Stimulated activated CD4-positive, alpha-beta T cell treated with anti-CD3 and anti-CD28 coated beads, Interleukin-4, amount 100 ng/mL, for 4 hours (primary cell): ENCODE measurements at places on chromosomes 6 and 20.

GRCh38 chr20:5376228-5376627, 59.5 kb upstream of the PROKR2 start:
- no peak for DNase-seq

DNA sequence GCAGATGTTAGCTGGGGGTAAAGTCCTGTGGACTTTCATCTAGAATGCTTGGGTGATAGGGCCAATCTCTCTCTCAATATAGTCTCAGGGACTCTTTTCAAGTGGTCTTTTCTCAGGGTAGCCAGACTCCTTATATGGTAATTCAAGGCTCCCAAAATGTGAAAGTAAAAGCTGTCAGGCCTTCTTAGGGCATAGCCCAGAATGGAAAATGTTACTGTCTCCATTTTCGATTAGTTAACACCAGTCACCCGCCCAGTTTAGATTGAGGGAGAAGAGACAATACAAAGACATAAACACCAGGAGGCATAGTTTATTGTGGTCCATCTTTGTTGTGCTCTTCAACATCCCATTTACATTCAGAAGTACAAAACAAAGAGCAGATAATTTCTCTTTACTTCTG, 295.8 kb downstream of the EPHA7 start:
- no peak for DNase-seq

DNA sequence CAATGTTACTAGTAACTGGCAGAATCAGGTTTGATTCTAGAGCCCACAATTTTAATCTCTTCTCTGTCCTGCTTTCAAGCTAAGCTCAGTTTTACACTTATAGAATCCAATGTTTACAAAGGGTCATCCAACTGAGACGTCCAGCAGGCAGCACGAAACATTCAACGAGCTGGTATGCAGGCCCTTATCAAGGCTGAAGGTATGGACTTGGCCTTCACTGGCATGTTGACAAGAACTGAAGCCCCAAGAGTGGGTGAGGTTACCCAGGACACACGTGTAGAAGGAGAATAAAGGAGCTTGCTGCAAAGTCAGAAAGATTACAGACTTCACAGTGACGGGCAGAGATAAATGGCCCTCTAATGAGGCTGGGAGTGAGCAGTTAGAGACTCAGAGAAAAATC, 187.4 kb downstream of the KIF16B start:
- DNase-seq, result no peak

DNA sequence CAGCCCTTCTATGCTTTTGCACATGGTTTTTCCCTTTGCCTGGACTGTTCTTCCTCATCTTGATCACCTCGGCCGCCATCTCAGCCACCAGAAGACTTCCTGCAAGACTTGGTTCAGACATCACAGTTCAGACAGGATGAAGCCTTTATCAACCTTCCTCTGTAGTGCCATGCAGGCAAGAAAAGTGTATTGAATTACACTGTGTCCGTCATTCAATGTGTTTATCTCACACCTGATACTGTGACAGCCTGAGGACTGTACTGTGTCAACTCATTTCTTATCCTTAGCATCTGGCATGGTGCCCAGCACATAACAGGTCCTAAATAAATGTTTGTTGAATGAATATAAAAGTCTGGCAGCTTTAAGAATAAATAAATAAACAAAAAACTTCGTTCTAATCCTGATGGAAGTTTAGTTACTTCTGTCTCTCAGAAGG, 133.3 kb upstream of the MAN1A1 start:
- no peak for DNase-seq

DNA sequence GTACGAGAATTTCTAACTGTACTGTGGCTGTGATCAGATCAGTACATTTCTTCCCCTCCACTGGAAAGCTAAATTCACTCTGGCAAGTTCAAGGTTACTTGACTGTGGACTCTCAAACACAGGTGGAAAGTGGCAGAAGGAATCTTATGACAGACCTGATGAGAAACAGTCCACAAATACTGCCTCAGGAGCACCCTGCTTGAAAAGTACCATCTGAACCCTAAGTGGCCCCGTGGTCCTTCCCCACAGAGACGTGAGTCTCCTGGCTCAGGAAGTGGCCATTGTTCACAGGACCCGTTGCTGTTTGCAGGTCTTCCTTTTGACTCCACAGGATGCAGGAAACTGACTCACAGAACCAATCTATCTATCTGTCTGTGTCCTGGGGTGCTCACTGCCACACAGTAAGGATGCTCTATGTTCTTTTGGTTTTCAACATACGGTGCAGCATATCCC, 47.5 kb upstream of the NHSL1 start:
- no peak for DNase-seq

- DNase-seq, result no peak
Measured at GRCh38 chr6:140661691-140662090, 1287.2 kb upstream of the CITED2 start.

DNA sequence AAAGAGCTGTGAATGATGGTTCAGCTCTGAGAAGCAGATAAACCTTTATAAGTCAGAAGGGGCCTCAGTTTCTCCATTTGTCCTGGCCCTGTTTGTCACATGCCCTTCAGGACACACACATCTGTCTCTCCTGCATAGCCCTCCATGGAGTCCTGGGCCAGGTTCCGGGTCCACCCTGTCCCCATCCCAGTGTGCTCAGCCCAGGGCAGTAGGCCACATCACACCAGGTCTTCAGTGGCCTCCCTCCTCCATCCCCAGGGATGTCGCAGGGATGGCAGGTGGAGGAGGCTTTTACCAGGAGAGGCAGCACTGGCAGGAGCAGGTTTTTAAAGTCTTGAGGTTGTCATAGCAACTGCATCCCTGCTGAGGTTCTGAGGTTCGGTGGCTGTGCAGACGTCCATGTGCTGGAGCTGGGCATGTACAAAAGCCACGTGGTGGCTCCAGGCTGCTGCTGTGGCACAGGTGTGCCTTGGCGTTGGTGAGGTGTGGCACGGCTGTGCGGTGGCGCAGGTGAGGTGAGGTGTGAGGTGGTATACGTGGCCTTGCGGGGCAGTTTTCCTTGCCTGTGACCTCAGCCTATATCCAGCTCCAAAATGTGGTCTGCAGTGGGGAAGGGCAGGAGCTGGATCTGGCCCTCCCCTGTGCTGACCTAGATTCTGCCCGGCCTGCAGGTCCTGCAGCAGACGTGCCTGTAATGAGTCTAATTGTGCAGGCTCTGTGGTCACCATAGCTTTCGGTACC, 8.0 kb upstream of the NPBWR2 start:
- no peak for DNase-seq

- no peak for DNase-seq
Measured at GRCh38 chr6:132202574-132202973, 198.7 kb downstream of the MOXD1 start.

- DNase-seq, result no peak
Measured at GRCh38 chr6:130105996-130106704, 87.8 kb downstream of the L3MBTL3 start.

- no peak for DNase-seq
Measured at GRCh38 chr6:158278004-158278403, 34.3 kb upstream of the TULP4 start.

- DNase-seq, result no peak
Measured at GRCh38 chr6:684831-685636, 7.9 kb downstream of the EXOC2 start.

GRCh38 chr6:110517601-110518281, 41.3 kb upstream of the SLC22A16 start:
- no peak for DNase-seq

DNA sequence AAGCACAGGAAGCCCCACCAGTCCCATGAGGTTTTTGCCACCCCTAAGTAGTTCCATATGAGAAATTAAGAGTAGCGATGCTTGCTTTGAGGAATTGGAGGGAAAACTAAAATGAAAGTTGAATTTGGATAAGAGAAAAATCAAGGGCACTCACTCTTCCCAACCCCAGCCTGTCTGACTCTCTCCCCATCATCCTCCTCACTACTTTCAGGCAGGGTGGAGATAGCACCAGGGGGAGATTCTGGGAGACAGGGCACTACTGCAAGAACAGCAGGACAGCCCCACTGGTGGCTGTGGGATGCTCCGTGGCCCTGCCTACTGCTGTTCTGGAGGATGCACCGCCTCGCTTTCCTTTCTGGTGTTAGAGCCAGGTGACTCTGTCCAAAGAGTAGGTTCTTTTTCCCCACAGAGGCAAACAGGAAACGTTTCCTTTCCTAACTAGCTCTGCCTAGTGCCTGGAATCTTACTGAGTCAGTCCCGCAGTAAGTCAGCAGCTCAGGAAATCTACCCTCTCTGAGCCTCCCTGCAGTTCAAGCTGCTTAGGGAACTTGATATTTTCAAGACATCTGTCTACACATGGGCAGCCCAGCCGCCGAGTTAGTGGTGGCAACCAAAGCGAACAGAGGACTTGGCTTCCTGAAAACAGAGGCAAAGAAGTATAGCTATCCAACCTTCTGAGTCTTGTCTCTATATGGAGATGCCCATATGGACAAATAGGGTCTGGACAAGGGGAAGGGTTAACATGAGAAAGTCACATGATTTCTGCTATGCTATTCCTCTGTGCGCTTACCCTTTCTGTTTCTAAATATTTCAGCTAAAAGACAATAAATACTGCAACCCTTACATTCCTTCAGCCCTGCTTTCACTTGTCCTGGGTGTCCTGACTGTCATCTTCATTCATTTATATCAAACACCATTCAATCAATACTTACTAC, 11.4 kb downstream of the HLA-E start:
- DNase-seq, result no peak

- no peak for DNase-seq
Measured at GRCh38 chr6:82987951-82988350, 77.7 kb downstream of the UBE3D start.

DNA sequence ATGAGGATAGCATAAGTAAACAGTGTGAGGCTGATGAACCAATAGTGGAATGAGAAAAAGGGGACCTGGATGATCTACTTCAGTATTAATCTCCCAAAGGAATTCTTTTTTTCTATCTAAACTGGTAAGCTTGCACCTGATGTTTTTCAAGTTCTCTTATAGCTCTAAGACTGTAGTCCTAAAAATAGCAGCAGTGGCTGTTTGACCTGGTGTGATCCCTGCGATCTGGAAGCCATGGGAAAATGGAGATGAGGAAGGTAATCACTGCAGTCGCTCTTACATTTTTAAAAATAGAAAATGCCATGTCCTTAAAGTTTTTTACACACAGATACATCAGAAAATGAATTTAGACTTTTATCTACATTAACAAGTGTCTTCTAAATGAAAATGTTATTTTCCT, 926.4 kb upstream of the SLC35B3 start:
- no peak for DNase-seq

- no peak for DNase-seq
Measured at GRCh38 chr20:3935956-3936340, 46.8 kb downstream of the PANK2 start.

DNA sequence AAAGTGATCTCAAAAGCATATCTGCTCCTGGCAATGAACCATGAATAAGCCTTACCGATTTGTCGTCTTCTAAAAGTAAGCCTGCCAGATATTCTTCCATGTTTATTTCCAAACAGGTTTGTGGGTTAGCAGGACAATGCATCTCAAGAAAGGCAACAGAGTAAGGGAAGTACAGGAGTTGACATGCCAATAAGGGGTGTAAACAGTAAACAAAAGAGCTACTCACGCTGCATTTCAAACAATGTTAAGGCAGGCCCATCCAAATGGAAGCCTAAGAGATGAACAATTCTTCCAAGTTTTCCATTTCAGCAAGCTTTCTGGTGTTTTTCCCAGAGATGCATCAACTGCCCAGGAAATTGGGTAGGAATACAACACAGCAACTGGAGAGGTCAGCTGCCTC, 27.8 kb upstream of the CRIP3 start:
- no peak for DNase-seq

DNA sequence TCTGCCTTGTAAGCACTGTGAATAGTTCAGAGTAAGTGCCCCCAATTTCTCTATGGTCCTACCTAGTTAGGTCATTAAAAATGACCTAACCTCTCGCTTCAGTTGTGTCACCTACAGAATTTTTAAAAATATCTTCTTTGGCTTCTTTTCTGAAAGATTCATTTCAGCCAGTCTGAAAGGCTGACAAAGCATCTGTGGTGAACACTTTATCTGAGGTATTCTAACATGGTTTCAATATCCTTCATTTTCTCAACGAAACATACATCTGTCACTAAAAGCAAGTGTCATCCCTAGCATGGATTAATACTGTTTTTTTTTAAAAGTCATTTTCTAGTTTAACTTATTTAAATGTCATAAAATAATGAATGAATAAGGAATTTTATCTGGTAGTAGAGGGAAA, 5.1 kb downstream of the DPM1 start:
- DNase-seq, result no peak

DNA sequence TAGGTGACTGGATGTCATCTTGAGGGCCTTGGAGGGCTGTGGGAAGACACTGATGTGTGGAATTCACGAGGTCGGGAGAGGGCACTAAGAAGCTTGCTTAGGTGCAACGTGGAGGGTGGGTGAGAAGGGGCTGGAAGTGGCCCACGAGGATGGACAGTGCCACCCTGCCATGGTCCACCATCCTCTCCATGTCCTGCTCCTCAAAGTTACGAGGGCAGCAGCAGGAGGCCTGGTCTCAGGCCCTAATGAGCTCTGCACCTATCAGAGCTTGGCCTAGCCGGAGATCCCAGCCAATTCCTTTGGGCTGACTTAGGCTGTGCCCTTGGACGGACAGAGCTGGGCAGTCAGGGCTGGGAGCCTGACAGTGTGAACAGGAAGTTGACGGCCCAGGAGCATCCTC, 27.8 kb upstream of the SCRT2 start:
- no peak for DNase-seq
